ENCODE measurements at places on chromosomes 16 and 17.

DNA sequence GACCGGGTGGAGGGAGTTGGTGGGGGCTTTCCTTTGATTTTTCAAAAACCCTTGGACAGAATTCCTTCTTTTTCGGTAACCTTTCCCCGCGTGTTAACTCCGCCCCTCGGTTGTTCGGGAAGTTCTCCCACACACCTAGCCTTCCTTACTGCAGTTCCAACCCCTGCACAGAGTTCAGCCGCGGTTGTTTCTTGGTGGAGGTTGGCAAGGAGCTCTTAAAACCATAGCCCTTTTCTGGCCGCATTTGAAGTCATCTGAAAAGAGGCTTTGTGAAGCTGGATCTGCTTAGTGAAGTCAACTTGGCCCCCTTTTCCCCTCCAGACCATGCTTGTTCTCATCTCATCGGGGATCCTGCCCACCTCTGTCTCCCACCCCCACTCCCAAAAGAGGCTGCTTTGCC lies 1.8 kb downstream of the CACNG4 start:
- no peak for DNase-seq

DNA sequence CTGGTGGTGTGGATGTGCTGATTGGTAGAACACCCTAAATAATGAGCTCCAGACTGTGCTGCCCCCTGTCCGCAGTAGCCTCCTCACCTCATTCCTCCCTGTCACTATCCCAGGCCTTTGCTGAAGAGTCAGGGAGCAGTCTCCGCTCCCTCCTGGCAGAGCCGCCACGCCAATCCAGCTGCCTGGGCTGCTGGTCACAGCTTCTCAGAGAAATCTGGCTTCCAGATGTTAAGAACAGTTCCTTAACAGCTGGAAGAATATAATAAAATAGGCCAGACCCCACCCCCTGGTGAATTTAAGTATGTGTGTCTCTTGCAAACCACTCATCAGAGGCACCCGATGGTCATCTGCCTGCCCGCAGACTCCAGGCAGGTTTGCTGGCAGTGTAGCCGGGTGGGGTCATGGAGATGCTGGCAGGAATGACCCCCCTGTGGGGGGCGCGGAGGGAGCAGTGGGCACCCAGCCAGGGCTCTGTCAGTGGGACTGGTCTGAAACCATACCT lies 161.0 kb downstream of the CCDC182 start:
- no peak for DNase-seq

- no peak for DNase-seq
These were observed 46.0 kb downstream of the FOXK2 start for GRCh38 chr17:82565551-82565950.

GRCh38 chr17:16433514-16433913 lies 18.1 kb downstream of the TRPV2 start:
- no peak for DNase-seq

DNA sequence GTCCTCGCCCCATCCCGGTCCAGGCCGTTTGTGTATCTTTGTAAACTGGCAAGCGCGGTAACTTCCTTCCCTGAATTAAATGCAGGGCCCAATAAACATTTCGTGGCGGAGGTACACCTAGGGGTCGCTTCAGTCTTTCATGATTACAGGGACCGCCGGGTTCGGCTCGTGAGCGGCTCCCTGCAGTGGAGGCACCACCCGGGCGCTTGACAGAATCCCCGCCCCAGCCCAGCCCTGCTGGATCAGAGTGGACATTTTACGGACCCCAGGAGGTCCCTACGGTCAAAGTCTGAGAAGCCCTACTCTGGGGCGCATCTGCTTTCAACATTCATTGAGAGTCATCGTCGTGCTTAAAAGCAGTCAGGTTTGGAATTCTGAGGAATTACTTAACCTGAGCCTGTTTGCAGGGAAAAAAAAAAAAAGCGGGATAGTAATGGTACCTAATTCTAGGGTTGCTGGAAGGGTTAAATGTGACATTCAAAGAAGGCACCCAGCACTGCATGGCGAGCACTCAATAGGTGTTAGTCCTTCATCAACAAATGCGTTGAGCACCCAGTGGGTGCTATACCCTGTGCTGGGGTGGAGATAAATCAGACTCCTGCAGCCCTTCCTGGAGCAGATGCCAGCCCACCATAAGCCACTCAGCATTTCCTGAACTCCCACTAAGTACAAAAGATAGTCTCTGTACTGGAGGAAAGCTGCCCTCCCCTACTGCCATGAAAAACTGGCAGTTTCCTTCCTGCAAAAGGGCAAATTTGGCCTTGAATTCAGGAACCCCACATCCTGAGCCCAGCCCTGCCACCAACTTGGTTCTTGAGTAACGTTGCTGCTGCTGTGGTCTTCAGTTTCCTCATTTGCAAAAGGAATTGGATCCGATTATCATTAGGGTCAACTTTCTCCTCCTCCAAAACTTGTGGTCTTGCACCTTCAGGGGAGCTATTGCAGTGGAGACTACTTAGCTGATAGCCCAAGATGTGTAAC lies 658 bp upstream of the DUSP3 start:
- DNase-seq: peak; percentile 49

DNA sequence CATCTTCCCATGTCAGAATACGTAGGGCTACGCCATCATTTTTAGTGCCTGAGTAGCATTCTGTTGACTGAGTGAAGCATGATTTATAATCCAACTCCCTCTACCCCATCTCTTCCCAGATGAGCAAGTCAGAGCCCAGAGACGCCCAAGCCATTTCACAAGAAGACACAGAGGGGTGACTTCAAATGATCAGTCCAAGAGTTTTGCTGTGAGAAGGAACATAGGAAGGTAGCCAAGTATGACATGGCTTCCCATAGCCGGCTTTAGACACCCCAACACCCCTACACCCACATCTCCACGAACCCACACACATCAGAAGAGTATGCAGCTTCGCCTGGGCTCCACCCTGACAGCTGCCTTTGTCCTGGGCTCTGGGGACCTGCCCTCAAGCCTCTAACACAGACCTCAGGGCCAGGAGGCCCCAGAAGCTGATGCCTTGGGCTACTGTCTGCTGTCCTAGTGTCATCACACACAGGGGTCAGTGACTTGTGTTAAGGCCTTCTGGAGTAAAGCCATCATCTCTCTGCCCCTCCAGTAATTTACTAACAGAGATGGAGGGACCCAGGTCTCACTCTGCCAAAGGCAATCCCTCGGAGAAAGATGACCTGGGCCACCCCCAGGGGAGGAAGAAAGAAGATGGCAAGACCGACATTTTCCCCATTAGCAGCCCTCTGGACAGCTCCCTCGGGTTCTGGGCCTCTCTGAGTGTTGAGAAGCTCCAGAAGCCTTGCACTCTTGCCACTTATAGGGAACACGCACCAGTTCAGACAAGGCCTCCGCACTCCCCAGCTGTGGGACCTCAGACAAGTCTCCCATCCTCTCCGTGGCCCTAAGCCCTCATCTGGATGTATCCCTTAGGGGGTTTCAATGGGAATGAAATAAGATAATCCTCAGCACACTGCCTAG lies 38.7 kb upstream of the MRPS23 start:
- DNase-seq: no peak

DNA sequence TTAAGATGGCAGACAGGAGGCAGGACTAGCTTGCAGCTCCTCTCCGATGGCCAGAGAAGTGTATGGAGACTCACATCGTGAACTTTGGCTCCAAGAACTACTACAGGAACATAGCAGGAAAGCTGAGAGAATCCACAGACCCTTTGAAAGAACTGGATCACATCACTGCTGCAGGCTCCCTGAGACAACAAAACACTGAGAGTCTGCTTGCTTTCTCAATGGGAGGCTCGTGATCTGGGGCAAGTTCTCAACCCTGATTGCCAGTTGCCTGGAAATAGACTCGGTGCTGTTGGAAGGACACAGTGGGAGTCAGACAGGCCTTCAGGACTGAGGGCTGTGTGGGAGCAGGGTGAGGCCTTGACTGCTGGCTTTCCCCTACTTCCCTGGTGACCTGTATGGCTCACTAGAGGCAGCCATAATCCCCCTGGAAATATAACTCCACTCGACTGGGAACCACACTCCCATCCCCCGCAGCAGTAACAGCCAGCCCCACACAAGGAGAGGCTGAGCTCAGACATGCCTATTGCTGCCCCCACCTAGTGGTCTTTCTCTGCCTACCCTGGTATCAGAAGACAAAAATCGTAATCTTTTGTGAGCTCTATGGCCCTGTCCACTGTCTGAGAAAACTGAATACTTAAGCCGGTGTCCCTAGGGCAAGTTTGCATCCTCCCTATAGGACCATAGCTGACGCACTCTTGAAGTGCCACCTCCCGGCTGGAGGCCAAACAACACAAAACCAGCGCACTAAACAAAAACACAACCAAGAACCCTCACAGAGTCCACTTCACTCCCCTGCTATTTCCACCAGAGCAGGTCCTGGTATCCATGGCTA lies 238.4 kb downstream of the CEP112 start:
- peak; percentile 21 for DNase-seq

DNA sequence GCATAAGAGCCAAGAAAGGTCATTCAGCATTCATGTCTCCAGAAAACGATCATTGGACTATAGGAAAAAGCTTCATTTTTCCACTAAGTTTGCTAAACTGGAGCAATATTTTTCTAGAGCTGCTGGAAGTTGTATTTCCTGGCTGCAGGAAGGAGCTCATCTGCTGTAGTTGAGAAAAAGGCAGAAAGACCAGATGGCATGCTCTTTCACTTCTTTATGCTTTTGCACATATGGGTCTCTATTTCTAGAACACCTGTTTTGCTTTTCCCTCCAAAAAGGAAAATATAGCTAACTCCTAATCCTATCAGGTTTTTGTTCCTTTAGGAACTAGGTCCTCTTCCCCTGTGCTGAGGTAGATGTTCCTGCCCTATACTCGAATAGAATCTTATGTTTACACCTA lies 61.9 kb upstream of the HLF start:
- no peak for DNase-seq

- no peak for DNase-seq
These were observed 16.7 kb upstream of the BAIAP2 start for GRCh38 chr17:81018044-81018802.

DNA sequence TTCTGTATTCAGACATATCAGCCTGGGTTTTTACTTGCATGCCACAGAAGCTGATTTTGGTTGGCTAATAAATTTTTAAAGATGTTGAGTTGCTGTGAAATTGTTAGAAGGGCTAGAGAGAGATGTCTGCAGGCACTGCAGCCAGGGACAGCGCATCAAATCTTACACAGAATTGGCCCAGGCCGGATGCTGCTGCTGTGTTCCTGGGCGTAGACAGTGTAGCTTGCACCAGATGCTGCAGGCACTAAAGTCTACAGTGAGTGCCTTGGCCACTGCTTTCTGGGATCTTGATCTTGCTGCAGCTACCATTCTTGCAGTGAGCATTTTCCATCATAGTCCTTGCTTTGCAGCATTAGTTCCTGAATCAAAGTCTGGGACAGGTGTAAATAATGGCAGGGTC lies 169.9 kb downstream of the SPECC1 start:
- no peak for DNase-seq

GRCh38 chr16:76900285-76901263 lies 290.4 kb upstream of the MON1B start:
- DNase-seq: no peak

- no peak for DNase-seq
These were observed 148.7 kb upstream of the HS3ST2 start for GRCh38 chr16:22665048-22665797.

DNA sequence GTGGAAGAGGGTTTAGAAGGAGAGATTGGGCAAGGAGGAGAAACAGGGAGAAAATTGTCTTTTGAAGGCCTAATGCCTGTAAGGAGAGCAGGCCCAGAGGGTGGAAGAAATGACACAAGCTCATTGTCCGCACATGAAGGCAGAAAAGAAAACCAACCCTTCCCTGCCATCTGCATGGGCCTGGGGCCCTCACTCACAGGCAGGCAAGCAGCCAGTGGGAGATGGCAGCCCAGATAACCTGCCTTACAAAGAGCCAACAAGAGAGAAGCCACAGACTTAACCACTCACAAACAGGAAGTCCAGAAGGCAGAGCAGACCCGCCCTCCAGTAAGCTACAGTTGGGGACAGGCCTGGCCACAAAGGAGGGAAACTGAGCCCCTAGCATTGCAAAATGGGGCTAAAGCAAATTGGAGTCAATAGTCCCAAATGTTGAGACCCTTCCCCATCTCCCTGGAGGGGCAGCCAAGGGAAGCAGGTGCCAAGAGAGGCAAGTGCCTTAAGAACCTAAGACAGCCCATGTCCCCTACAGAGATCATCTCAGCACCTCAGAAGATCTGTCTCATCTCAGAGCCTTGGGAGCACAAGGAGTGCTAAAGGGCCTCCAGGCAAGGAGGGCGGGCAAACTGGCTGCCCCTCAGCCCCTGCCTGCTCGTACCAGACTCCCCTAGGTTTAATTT lies 7.3 kb upstream of the TSPOAP1 start:
- no peak for DNase-seq

GRCh38 chr17:992933-993332 lies 4.0 kb upstream of the TIMM22 start:
- no peak for DNase-seq

DNA sequence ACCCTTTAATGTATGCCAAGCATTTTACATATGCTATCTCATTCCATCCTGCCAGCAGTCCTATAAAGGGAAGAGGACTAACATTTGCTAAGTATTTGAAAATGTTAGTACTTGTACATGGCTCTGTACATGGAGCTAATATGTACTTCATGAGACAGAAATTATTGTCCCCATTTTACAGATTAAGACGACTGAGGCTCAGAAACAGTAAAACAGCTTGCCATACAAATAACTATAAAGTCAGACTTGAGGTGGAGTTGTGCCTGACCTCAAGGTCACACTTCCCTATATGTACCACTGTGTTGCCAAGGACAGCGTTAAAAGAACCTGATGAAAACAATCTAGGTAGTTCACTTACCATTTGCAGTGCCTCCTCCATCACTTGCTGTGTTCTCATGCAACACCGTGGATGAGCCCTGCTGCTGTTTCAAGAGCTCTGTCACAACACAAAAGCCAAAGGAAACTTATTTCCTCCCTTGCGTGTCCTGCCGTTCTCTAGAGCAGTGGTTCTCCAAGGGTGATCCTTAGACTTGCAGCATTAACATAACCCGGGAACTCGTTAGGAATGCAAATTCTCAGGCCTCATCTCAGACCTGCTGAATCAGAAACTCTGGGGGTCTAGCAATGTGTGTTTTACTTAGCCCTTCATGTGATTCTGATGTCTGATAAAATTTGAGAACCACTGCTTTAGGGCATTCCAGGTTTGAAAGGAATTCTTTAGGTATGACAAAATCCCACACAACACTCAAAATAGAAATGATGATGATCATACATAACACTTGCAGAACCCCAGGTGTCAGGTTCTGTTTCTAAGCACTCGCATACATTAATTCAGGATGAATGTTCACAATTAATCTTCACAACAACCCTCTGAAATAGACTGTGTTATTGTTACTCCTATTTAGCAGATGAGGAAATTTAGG lies 51.2 kb upstream of the MTMR4 start:
- peak; percentile 16 for DNase-seq

DNA sequence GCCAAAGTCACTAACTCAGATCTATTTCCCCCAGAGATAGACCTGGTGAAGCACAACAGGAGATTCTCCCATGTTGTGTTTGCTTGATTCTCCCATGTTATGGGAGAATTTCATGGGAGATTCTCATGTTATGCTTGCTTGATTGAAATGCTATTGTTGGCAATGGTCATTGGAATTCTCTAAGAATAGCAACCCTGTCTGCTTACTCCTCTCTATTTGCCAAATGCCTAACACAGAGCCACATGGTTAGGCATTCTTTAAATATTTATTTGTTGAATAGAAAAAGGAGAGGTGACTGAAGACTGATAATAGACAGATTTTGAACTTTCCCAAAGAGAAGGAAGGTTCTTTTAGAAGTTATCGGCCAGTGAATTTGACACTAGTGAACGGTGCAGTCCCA lies 111.5 kb upstream of the MPHOSPH6 start:
- DNase-seq: no peak

GRCh38 chr17:41518031-41518430 lies 659 bp downstream of the KRT15 start:
- no peak for DNase-seq

GRCh38 chr17:10779609-10780008 lies 24.3 kb downstream of the TMEM238L start:
- DNase-seq: no peak

Measured in WTC11 (cell line).